Hepatic stellate cell (primary cell): ENCODE measurements at places on chromosomes 12 and 14.
A peak's percentile ranks its signal among the peaks of the same experiment; 100 is the strongest.

- no peak for DNase-seq
These were observed 6.5 kb downstream of the SERPINA11 start for GRCh38 chr14:94446126-94446525.

DNA sequence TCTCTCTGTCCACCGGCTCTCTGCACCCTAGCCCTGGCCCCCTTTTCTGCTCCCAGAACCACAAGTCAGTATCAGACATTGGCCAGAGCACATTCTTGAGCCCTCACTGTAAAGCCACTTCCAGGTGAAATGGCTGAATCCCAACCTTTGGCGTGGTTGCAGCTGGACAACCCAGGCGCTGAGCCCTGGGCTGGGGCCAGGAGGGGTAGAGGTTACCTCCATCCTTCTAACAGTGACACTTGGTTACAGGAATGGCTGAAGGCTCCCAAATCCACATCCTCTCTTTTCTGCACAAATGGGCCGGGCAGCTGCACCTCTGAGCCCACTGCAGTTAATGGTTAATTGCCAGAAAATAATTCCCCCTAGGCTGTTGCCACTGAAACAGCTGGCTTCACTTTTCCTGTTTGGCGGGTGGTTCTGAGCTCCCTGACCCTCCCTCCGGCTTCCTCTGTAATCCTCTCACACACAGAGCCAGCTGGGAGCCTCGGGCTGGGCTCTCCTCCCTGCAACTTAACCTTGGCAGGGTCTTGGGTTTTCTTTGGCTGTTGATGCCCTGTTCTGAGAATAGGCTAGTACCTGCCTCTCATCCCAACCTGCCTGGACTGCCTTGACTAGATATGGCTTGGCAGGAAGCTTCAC is 44.1 kb downstream of the TSPAN11 start:
- DNase-seq, result no peak

- no peak for DNase-seq
These were observed 171.5 kb downstream of the CHST11 start for GRCh38 chr12:104627990-104628830.

DNA sequence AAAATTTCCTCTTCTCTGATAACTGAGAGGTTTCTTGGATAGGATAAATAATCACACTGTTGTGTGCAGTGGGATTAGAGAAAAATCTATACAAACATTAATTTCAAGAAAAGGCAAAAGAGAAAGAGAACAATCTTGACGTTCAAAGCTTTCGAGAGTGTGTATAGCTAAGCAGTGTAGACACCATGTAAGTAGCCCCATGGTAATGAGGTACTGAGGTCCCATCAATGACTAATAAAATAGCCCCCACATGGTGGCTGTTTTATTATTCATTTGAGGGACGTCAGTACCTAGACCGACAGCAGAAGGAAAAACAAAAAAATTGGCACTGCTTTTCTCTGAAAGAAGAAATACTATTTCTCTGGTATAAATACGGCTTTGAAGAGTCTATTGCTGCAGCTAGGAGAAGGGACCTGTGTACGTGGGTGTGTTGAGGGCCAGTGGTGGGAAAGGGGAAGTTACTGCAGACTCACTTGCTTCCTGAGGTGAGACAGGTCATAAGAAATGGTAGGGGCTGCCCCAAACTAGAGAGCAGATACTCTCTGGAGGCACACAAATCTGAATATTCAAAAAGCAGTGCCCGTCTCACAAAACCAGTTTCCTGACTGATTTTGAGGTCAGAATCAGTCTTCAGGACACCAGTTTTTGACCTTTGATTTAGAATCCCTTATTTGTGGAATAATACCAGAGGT is 339.8 kb downstream of the EMP1 start:
- DNase-seq, result no peak

- no peak for DNase-seq
These were observed 4.1 kb downstream of the CLMN start for GRCh38 chr14:95315579-95315978.

- no peak for DNase-seq
These were observed 52.5 kb upstream of the PELI2 start for GRCh38 chr14:56065621-56066290.

- DNase-seq, result no peak
These were observed 5.6 kb downstream of the KRR1 start for GRCh38 chr12:75505706-75506312.

- DNase-seq, result no peak
These were observed 209.4 kb downstream of the LRIG3 start for GRCh38 chr12:58710901-58711300.

DNA sequence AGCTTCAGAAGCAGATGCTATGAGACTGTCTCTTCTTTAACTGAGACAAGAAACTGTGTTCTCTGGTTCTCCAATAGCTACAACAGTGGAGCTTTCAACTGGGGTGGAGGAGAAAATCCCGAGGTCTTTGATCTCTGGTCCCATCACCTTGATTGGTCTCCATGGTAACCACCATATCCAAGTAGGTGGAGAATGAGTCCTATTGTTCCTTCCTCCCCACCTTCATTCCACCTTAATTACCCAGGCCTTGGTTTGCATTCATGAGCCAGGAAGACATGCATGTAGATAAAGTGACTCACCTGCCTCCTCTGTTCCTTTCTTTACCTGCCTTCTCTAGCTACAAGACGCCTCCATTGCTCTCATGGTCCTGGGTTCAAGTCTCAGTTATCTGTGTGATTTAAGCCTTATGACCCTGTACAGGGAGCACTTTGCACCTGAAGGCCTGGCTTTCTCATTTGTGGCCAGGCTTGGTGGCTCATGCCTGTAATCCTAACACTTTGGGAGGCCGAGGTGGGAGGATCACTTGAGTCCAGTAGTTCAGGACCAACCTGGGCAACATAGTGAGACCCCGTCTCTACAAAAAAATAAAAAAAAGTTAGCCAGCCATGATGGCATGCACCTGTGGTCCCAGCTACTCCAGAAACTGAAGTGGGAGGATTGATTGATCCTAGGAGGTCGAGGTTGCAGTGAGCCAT is 157.7 kb upstream of the TBX3 start:
- no peak for DNase-seq

- no peak for DNase-seq
These were observed 11.7 kb downstream of the SOCS4 start for GRCh38 chr14:55038708-55039107.

- DNase-seq, result no peak
These were observed 148.6 kb upstream of the SLC38A2 start for GRCh38 chr12:46521145-46521544.

DNA sequence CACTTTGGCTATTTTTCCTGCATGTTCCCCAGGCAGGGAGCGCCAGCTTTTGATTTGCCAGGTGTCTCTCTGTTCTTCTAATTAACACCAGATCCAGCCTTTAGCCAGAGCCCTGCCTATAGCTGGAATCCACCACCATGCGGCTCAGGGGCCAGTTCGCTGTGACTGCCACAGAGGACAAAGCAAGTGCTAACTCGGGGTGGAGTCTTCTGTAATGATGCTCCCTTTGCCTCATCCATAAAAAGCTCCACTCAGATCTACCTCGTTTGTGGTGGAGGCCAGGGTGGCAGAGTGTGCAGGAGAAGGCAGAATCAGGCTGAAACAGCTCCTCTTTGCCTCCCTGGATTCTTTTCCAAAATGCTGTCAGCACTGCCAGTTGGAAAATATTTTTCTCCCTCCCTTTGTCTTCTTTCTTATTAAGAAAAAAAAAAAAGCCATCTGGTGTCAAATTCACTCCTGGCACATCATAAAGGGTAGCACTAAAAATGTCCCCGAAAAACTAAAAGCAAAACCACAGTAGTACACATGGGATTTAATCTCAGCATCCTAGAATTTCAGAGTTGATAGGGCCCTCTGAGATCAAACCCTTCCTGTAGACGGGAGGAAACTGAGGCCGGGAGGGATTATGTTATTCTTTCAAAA is 18.0 kb upstream of the CTDSP2 start:
- DNase-seq, result no peak

DNA sequence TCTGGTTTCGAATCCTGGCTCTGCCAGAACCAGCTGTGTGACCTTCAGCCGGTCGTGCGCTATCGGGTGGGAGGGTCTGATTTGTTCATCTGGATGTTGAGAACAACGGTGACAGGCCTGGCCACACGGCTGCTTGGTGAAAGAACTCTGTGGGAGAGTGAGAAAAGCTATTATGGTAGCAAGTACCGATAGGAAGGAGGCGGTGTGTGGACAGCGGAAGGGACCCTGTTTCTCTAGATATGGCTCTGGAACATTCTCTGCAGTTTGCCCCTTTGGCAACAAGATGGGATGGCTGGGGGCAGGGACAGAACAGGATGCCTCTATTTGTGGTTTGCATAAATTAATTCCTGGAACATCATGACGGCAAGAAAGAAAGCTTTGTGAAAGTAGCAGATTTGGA is 347.3 kb downstream of the AACS start:
- DNase-seq, result no peak

DNA sequence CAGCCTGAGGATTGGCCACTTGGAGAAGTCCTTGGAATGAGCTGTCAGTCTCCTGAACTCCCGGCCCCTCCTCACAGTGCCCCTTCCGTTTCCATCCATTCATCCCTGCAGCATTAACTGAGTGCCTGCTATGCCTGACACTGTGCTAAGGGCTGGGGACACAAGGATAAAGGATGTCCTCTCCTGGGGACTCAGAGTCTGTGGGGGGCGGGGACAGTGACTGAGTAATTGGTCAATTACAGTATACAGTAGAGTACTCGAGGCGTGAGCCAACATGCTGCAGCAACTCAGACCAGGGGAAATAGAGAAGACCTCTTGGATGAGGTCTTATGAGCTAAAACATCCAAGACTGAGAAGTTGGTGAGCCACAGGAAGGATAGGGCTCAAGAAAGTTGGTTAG is 43.4 kb upstream of the PWP1 start:
- no peak for DNase-seq

DNA sequence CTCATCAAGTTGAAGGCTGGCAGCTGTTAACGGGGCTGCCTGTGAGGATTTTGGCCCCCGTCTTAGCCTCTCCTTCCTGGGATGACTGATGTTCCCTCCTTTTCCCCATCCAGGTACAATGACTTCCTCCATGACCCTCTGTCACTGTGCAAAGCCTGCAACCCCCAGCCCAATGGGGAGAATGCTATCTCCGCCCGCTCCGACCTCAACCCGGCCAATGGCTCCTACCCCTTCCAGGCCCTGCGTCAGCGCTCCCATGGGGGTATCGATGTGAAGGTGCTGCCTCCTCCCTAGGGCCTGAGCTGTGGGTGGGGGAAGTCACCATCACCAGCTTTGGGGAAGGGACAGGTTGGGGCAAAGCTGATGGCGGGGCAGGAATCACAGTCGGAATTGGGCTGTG is 16.1 kb downstream of the SDS start:
- DNase-seq, result no peak

- no peak for DNase-seq
These were observed 236.3 kb upstream of the NAV3 start for GRCh38 chr12:77594366-77594765.

DNA sequence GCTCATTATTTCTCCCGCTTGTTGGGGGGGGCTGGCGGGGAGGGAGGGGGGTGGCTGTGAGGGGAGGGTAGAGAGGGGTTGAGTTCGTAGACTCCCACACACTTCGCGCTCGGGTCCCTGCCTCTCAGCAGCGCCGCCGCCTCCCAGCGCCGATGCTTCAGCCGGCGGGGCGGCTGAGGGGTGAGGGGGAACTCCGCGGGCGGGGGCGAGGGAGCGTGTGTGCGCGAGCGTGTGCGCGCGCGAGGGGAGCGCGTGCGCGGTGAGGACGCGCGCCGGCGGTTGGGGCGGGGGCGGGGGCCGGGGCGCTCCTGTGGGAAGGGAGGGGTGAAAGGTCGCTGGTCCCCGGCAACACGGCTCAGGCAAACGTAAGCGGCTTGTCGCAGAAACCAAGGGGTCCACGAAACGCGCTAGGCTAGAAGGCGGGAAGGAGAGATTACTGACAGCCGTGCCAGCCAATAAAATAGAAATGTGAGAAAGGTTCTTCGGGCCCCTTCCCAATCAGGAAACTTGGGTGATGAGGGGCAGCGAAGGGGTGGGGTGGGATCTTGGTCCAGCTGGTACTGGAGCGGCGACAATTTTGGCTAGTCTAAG is 343 bp upstream of the NOVA1 start:
- no peak for DNase-seq

DNA sequence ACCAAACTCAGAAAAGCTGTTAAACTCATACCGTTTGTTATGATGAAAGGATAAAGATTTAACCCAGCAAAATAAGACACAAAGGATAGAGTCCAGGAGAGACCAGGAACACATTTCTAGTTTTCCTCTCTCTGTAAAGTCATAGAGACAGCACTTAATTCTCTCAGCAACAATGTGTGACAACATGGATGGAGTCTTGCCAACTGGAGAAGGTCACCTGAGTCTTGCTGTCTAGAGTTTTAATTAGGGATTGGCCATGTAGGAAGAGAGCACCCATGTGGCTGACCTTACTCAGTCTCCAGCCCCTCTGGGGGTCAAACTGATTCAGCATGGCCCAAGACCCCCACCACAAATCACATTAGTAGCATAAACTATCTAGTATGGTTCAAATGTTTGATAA is 151.0 kb upstream of the ATF7IP start:
- no peak for DNase-seq

DNA sequence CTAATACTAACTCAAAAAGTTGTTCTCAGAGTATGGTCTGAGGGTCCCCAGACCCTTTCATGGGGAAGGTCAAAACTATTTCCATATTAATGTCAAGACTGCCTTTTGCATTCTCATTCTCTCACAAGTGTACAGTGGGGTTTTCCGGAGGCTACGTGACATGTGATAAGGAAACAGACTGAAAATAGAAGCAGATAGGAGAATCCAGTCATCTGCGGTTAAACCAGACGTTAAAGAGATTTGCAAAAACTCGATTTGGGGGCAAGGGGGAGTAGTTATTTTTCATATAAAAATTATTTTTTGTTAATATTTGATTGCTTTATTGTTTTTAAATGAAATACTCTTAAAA is 1.0 kb upstream of the NAP1L1 start:
- DNase-seq, result peak; percentile 25
